NCI-H1694 treated with DMSO at 0.1 percent for 48 hours (cell line): ENCODE measurements at places on chromosomes 4 and X.
A peak's percentile ranks its signal among the peaks of the same experiment; 100 is the strongest.

DNA sequence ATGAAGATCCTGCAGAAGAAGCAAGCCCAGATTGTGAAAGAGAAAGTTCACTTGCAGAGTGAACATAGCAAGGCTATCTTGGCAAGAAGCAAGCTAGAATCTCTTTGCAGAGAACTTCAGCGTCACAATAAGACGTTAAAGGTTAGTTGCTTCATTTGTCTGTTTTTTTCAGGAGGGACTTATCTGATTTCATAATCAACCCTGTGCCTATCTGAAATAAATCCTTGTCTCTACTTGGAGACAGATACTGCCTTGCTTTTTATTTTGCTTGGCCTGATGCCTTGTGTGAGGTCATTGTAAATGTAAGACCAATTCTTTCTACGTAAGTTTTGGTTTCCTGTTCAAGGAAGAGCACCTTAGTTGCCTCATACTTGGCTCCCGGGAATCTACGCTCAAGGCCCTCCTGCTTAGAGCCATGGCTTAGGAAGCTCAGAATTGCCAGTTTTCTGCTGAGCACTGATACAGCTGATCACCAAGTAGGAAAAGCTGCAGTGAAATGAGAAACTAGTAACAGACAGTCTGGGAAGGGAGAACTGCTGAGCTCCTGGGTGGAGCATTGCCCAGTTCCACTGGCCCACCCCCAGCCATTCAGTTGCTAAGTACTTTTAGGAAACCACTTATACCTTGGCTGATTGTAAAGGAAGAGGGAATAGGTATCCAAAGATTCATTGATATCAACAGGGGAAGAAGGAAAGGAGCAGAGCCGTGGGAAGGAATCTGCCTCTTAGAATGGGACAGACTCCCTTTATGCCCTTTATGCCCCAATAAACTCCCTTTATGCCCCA lies 41.8 kb downstream of the RBBP7 start:
- no peak for DNase-seq

DNA sequence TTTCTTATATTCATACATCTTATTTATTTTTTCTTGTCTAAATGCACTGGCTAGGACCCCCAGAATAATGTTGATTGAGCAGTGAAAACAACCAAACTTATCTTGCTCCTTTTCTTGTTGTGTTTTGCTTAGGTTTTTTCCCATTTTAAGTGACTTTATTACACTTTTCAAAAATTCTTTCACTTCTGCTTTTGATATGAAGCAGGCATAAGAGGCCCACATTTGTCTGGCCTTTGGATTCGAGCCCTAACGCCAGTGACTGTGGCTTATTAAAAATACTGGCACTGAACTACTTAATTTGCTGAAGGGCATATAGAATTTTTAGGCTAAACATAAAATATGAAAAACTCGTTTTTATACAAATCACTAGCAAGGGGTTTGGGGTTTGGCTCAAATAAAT lies 197.0 kb downstream of the ASB9 start:
- DNase-seq, result no peak

DNA sequence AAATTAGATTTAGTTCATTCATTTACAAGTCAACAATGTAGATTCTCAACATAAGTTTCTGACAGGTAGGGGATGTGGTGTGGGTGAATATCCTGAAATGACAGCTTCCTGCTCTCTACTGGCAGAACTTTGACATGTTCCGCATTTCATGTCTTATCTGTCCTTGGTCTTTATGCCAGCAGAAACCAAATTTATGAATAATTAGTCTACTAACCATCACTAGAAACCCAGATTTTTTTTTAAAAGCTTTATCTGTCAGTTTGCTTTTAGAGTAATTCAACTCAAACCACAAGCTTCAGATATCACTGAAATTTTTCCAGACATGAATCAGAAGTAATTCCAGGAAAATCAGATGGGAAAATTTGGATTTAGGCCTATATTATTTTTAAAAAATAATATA lies 17.9 kb downstream of the COQ2 start:
- DNase-seq, result no peak

DNA sequence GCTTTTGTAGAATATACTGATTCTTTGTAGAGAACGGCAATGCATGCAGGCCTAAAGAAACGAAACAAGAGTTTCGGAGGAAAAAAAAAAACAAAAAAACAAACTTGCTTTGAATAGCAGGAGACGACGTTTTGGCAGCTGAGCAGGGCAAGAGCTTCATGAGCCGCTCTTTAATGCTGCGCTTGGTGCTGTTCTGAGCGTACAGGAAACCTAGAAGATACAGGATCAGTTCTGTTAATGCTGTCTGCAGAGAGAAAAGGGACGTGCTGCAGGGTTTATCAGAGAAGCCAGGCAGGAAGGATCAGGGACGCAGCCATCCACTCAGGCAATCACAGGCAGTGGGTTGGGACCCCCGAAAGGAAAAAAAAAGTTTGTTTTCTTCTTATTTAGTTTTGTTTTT lies 182.2 kb downstream of the PACRGL start:
- DNase-seq, result no peak

DNA sequence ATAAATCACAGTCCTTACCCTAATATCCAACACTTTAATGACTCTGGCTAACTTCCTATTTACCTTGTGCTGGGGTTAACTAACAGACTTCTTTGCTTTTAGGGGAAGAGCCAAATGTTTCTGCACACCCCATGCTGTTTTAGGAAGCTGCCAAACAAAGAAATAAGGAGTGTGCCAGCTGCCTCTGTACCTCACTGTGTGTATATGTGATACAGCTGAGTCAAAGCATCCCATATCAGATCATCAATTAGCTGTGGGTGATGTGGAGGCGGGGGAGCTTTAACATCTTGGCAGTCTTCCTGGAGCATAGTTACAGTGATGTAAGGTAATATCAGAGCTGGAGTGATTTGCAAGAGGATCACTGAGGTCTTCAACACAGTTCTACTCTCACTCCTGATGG lies 95.4 kb downstream of the COL25A1 start:
- DNase-seq, result no peak

- no peak for DNase-seq
Observed at GRCh38 chr4:10671366-10671765, 13.2 kb downstream of the CLNK start.

DNA sequence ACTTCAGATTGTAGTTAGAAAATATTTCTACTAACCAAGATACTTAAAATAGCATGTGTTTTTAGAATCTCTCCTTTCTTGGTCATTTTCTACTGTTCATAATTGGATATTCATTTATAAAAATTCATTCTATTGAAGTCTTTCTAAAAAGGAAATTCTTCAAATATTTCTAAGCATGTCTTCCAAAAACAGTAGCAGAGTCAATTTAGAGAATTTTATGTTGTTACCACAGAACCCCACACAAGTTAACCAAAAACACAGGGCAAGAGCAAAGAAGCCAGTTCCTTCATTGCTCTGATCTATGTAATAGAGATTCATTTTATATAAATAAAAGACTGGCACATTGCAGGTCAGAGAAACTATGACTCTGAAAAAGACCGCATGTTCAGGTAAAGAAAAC lies 345.1 kb upstream of the PITX2 start:
- DNase-seq, result no peak

- DNase-seq, result peak; percentile 40
Observed at GRCh38 chr4:4866124-4866865, 6.8 kb downstream of the MSX1 start.

DNA sequence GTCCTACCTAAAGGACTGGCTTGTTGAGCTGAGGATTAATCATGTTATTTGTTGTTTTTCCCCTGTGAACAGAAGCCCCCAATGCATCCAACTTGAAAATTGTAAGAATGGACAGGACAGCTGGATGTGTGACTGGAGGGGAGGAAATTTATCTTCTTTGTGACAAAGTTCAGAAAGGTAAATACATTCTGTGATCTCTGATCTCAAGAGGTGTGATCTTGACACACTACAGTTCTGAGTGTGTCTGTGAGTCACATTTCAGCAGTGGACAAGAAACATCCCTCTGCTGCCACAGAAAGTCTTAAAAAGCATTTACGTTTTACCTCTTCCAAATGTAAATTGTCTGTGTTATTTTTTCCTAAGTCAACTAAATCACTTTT lies 79.3 kb downstream of the NFKB1 start:
- no peak for DNase-seq

- DNase-seq, result no peak
Observed at GRCh38 chr4:25032126-25032525, 1.4 kb upstream of the LGI2 start.

DNA sequence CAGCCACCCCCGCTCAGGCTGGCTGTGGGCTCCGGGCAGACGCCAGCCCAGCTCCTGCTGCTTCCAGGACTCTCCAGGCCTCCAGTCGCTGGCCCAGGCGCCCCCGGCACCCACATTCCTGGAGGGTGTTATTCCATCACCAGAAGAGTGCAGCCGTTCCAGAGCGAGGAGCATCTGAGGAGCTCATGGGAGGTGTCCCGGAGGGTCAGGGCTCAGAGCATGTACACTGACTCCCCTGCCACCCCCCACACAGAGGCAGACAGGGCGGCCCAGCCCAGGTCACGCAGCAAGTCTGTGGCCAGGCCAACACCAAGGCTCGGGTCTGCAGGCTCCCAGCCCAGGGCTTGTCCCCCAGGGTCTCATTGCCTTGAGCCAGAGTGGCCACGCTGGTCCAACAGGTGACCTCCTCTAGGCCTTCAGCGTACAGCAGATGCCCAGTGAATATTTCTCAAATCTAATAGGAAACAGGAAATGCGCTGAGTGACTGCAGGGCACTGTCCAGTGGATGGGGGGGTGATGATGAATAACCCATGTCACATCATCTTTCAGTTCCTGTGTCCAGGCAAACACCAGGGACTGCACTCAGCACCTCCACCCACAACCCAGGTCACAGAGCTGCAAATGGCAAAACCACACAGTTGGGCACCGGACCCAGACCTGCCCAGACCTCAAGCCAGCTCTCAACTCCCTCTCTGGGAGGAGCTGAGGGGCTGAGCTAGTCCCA lies 37.2 kb downstream of the ABLIM2 start:
- no peak for DNase-seq

DNA sequence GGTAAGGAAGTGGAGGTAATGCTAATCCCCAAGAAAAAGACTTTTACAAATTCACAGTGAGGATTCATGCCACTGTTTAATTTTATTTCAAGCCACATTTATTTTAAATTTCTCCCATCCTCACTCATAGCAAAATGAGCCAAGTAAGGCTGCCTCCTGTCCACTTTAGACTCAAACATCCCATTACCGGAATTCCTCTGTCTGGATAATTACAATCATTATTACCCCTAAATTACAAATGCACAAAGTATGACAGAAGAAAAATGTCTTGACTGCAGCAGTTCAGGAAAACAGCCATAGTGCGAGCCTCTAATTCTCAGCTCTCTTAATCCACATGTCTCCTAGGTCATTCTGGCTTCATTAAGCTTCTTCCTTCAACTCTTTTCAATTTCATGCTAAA lies 57.0 kb downstream of the MAPK10 start:
- no peak for DNase-seq

DNA sequence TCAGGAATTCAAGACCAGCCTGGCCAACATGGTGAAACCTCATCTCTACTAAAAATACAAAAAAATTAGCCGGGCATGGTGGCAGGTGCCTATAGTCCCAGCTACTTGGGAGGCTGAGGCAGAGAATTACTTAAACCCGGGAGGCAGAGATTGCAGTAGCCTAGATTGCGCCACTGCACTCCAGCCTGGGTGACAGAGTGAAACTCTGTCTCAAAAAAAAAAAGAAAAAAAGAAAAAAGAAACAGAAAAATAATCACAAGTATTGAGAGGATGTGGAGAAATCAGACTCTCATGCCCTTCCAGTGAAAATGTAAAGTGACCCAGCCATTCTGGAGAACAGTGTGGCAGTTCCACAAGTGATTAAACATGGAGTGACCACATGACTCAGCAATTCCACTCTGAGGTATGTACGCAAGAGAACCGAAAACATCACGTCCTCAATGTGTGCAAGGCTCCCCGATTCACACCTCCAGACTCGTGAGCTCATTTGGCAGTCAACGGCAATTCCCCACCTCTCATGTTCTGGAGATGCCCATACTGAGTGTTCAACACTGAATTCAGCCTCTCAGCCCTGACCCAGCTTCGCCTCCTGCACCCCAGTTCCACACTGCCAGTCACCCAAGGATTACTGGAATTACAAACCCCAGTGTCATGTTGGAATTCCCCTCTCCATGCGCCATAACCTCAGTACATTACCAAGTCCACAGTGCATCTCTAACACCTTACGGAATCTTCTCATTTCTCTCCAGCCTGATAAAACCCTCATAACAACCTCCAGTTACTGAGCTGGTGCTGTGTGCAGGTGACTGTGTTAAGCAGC lies 21.1 kb downstream of the ACOX3 start:
- no peak for DNase-seq

DNA sequence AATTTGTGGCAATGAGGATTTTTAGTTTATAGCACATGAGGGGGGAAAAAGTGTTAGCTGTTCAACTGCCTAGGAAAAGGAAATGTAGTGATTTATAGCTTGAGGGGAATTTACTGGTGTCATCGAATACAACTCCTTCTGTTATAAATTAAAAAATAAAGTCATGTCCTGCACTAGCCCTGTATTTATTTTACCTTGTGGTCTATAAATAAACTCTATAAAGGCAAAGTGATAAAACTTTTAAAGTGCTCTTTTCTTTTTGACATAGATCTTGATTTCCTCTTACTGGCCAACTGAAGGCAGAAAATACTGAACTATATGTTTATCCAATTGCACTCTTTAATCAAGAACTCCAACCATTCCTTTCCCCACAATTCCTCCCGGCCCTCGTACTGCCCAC lies 672.1 kb upstream of the SLIT2 start:
- DNase-seq, result no peak

- no peak for DNase-seq
Observed at GRCh38 chrX:54171527-54172250, 11.4 kb downstream of the FAM120C start.

DNA sequence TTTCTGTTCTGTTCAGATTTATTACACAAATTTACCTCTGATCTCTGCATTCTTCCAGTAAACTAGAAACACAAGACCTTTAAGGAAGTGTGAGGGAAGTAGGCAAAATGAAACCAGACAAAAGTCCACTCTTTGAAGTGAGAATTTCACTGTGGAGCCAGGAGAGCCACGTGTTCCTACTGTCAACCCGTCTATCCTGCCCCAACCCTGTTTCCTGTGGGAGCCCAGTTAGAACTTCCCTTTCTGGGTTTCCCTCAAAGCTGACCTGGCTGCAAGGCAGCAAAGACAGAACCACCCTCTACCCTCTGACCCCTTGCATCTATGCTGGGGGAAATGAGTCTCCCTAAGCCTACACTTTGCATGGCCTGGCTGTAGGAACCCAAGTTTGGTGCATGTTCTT lies 40.0 kb downstream of the TMEM144 start:
- DNase-seq, result no peak

DNA sequence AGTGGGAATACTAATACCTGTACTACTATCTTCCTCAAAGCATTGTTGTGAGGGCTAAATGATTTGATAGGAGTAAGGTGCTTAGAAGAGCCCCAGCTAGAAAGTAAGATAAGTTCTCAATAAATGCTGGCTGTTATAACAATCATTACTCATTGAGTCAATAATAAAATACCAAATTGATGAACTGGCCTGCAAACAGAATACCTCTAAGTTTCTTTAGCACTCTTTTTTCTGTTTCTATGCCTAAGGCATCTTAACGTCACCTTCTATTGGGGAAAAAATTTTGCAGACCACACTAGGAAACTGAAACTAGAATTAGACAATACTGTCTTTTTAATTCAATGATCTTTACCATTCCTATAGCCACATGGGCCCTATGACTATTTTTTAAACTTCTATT lies 1.2 kb downstream of the CLTRN start:
- no peak for DNase-seq

GRCh38 chr4:94165256-94165655 lies 42.4 kb upstream of the SMARCAD1 start:
- DNase-seq, result no peak

GRCh38 chr4:100295792-100296191 lies 105.5 kb upstream of the DDIT4L start:
- no peak for DNase-seq
